K562 (cell line): ENCODE measurements at places on chromosomes 5 and 9. TPM values are rescaled to one million over a fixed set of nuclear protein-coding genes. Genes with fewer than 3 reads are reported as not detected.

The SMIM32 gene
- total RNA-seq, result not detected in 2 replicates

The SH3TC2 gene
- total RNA-seq, result 0.80 and 1.1 TPM in 2 replicates

The PCDHGA4 gene
- 0.27 and 0.40 TPM in 2 replicates for total RNA-seq

The PRRX2 gene
- not detected in 2 replicates for total RNA-seq

The KIF4B gene
- 0.07 TPM in 1 of 2 replicates, not detected in the other for total RNA-seq

The LRRC26 gene
- not detected in 2 replicates for total RNA-seq
